Activated CD4-positive, alpha-beta T cell treated with anti-CD3 and anti-CD28 coated beads for 36 hours (primary cell): ENCODE measurements at places on chromosomes 7 and 10. TPM values are rescaled to one million over a fixed set of nuclear protein-coding genes. Genes with fewer than 3 reads are reported as not detected.

DNA sequence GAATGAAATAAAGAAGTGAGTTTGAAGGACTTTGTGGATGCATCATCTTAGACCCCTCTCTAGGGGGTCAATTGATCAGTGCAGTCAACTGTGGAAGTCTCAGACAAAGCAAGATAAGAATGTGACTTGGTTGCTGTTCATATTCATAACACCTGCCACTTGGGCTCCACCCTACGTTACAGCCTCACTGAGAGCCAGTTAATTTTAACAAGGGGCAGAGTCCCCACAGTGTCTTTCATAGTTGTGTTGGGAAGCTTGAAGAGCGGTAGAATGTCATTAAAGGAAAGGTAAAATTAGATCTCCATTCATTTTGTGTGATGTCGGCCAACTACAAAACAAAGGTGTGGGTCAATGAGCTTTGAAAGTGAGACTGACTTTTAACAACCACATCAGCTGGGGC is 442.1 kb upstream of the C7orf33 start:
- no peaks in the 10 kb centered on the region for H3K4me1 ChIP-seq
- DNase-seq: no peak
- no peak overlapping the region for H3K27ac ChIP-seq

The ADCYAP1R1 gene
- not detected for total RNA-seq

GRCh38 chr10:91576096-91576545 is 56.8 kb downstream of the PPP1R3C start:
- no peak for DNase-seq
- H3K4me1 ChIP-seq: no peaks in the 10 kb centered on the region
- H3K4me3 ChIP-seq: no peak overlapping the region
- no peak overlapping the region for H3K27ac ChIP-seq
- no peaks in the 10 kb centered on the region for H3K36me3 ChIP-seq

DNA sequence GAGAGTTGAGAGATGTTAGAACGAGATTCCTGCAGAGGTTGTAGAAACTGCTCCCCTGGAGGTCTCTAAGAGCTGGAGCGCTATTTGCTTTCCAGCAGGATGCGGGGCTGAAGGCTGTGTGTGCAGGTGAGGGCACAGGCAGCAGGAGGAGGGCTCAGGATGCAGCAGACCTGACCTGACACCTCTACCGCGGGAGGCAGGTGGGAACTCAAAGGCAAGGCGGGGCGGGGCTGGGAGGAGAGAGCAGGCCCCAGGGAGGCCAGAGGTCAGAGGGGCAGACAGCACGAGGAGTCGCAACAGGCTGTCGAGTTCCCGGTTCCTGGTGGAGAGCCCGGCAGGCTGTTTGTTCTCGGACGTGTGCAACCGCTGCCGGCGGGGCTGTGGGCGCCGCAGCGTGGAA is 7.9 kb upstream of the CRTAC1 start:
- H3K36me3 ChIP-seq: no peaks in the 10 kb centered on the region
- DNase-seq: no peak
- H3K27ac ChIP-seq: no peak overlapping the region
- peaks cover 70% of the 10 kb centered on the region for H3K27me3 ChIP-seq
- no peak overlapping the region for H3K4me3 ChIP-seq

GRCh38 chr10:5447611-5448071 is 35.3 kb downstream of the NET1 start:
- peaks cover 51% of the 10 kb centered on the region for H3K4me1 ChIP-seq
- peaks cover 8% of the 10 kb centered on the region for H3K36me3 ChIP-seq
- H3K27me3 ChIP-seq: no peaks in the 10 kb centered on the region

DNA sequence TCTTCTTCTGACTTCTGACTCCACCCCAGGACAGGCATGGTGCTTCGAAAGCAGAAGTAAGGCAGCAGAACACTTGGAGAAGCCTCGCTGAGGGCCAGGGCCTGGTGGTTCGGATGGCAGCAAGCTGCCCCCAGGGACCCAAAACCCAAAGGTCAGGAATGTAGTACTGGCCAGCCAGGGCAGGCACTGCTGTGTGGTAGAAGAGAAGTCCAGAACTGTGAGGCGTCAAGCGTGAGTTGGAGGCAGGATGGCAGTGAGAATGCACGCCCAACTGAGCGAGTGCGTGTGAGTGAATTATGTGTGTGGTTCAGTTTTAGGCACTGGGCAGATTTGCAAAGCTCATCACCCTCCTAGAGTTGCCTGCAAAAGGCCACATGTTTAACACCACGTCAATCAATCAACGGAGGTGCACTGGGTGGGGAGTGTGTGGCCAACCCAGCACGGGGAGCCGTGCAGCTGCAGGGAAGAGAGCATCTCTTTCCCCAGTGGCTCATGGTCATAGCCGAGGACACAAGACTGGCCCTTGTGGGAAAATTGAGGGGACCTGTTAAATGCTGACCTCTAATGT is 144.3 kb downstream of the KCNMA1 start:
- H3K27me3 ChIP-seq: peaks cover 2% of the 10 kb centered on the region
- no peaks in the 10 kb centered on the region for H3K36me3 ChIP-seq
- H3K4me1 ChIP-seq: no peaks in the 10 kb centered on the region
- DNase-seq: no peak
- H3K27ac ChIP-seq: no peak overlapping the region

DNA sequence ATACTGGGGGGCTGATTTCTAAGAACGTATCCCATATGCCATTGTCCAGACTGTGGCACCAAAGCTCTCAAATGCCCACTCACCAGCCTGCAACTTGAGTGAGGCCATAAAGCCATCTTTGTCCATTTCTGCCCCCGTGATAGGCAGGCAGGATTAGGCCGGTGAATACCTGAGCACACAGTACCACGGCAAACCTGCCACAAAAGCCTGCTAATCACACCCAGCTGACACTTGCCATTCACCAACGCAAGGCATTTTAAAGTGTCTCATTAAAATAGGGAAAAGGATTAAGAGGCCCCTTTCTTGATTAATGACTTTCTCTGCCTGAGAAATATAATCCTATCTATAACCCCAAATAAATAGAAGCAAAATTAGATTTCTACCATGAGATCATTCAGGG is 111.4 kb upstream of the NANOS1 start:
- no peak for DNase-seq
- no peaks in the 10 kb centered on the region for H3K36me3 ChIP-seq
- no peak overlapping the region for H3K27ac ChIP-seq
- H3K4me1 ChIP-seq: no peaks in the 10 kb centered on the region

The CFAP46 gene
- 0.21 TPM for total RNA-seq

The TPST1 gene
- 1.0 TPM for total RNA-seq

GRCh38 chr10:60236869-60237524 is 152.7 kb downstream of the ANK3 start:
- H3K36me3 ChIP-seq: peaks cover 9% of the 10 kb centered on the region
- peak overlapping the region; percentile 87 for H3K27ac ChIP-seq
- no peaks in the 10 kb centered on the region for H3K27me3 ChIP-seq

DNA sequence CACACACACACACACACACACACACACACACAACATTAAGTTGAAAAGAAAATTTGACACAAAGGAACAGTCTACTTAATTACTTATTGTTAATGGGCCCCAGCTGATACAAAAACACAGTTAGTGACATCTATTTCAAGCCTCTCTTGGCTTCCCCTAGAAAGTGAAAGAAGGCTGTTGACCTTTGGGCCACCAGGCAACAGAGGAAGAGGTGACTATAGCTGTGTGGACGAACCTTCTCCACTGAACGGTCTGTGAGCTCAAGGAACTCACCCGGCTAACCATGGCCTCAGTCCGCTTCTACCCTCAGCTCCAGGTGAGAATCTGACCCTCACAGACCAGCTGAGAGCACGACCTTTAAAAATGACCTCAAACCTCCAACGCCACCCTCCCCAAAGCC is 32.9 kb upstream of the CALN1 start:
- no peak overlapping the region for H3K4me3 ChIP-seq
- no peaks in the 10 kb centered on the region for H3K4me1 ChIP-seq
- H3K36me3 ChIP-seq: no peaks in the 10 kb centered on the region
- H3K27me3 ChIP-seq: peaks cover 9% of the 10 kb centered on the region

DNA sequence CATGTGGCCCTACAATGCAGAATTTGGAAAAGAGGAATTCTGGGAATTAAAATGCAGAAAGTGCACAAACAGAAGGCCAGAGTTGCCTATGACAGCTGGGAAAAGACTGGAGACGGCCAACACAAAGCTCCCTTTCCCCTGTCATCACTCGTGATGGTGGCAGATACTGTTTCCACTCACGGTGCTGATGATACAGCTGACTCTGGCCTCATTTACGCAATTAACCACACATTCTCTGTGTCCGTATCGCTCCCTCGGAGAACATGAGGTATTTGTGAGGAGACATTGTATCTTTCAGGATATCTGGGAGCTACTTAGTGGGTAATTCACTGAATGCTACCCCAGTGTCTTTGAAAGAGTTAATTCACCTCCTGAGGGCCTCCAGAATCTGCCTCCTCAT is 172.8 kb downstream of the TAX1BP1 start:
- H3K36me3 ChIP-seq: peaks cover 2% of the 10 kb centered on the region
- H3K27ac ChIP-seq: no peak overlapping the region
- no peaks in the 10 kb centered on the region for H3K27me3 ChIP-seq
- DNase-seq: no peak
- no peak overlapping the region for H3K4me3 ChIP-seq

DNA sequence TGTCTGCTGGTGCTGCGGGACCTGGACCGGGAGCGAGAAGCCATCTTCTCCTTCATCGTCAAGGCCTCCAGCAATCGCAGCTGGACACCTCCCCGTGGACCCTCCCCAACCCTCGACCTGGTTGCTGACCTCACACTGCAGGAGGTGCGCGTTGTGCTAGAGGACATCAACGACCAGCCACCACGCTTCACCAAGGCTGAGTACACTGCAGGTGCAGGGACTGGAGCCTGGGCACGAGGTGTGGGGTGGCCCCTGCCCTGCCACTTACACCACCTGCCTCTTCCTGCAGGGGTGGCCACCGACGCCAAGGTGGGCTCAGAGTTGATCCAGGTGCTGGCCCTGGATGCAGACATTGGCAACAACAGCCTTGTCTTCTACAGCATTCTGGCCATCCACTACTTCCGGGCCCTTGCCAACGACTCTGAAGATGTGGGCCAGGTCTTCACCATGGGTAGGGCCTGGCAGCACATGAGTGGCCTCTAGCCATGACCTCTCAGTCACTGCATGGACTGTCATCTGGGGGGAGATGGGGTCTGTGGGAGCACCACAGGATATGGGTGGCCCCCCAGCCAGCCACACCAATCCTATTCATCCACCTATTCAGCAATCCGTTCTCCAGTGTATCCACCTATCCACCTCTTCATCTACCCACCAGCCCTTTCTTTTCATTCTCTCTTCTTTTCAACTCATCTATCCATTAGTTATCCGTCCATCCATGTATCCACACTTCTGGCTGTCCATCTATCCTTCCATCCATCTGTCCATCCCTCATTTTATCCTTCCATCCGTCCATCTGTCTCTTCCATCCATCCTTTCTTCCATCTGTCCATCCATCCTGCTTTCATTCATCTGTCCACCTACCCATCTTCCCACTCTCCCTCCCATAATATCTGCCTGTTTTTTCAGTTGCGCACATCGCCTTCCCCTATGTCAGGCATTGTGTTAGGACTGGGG is 34.5 kb upstream of the VSIR start:
- DNase-seq: no peak
- H3K4me3 ChIP-seq: no peak overlapping the region
- H3K27ac ChIP-seq: no peak overlapping the region
- H3K27me3 ChIP-seq: no peaks in the 10 kb centered on the region
- peaks cover 4% of the 10 kb centered on the region for H3K4me1 ChIP-seq

DNA sequence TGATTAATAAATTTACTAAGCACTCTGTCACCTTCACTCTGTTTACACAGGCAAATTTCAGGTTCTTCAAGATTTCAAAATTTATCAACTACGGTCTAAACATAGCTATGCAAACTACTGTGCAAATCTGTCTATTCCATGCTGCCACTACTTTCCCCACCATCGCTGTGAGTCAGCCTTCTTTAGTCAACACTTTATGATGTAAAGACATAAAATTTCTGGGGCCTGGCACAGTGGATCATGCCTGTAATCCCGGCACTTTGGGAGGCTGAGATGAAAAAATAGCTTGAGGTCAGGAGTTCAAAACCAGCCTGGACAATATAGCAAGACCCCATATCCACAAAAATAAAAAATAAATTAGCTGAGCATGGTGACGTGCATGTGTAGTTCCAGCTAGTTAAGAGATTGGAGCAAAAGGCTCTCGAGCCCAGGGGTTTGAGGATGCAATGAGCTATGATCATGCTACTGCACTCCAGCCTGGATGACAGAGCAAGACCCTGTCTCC is 42.6 kb downstream of the CNOT4 start:
- H3K36me3 ChIP-seq: peaks cover 17% of the 10 kb centered on the region
- no peaks in the 10 kb centered on the region for H3K27me3 ChIP-seq
- DNase-seq: no peak
- peaks cover 19% of the 10 kb centered on the region for H3K4me1 ChIP-seq
- no peak overlapping the region for H3K4me3 ChIP-seq
- H3K27ac ChIP-seq: no peak overlapping the region

DNA sequence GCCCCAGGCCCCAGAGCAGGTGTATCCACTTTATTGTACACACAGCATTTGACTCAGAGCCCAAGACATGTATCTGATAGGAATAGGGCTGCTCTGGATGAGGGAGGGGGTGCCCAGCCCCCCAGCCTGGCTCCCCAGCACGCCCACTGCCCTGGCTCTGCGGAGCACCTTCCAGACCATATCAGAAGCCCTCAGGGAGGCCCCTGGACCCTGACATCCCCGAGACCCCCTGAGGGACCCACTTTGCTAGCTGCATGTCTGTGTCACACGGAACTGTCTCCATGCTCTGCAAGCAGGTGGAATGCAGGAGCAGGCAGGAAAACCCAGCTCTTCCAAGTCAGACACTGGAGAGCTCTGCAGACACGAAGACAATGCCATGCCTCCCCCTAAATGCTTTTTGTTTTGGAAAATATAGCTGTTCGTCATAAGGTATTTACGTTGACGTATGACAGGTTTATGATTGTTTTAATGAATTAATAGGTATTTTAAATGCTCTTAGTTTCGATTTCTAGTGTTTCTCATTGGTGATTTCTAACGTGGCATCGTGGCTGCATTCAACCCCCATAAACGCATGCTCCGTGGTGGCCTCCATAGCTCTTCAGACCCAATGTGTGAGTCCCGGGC is 92.8 kb upstream of the INSIG1 start:
- peak overlapping the region; percentile 100 for H3K27ac ChIP-seq
- peaks cover 61% of the 10 kb centered on the region for H3K4me1 ChIP-seq
- DNase-seq: no peak
- H3K4me3 ChIP-seq: peak overlapping the region; percentile 77

The GNAI1 gene
- 4.1 TPM for total RNA-seq

- peaks cover 33% of the 10 kb centered on the region for H3K27me3 ChIP-seq
- no peaks in the 10 kb centered on the region for H3K36me3 ChIP-seq
- DNase-seq: no peak
- no peak overlapping the region for H3K27ac ChIP-seq
- H3K4me3 ChIP-seq: no peak overlapping the region
Measured at GRCh38 chr7:55110282-55110992, 91.6 kb downstream of the EGFR start.

DNA sequence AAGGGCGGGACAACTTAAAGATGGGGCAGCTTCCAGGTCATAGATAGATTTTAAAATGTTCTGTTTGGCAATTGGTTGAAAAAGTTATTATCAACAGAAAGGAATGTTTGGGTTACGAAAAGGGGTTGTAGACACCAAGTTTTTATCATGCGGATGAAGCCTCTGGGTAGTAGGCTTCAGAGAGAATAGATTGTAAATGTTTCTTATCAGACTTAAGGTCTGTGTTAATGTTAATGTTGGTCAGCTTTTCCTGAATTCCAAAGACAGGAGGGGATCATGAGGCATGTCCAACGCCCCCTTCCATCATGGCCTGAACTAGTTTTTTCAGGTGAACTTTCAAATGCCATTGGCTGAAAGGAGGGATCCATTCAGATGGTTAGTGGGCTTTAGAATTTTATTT is 84.2 kb upstream of the KIF5B start:
- no peak for DNase-seq
- no peaks in the 10 kb centered on the region for H3K27me3 ChIP-seq
- peaks cover 4% of the 10 kb centered on the region for H3K4me1 ChIP-seq
- H3K4me3 ChIP-seq: no peak overlapping the region

The AZGP1 gene
- not detected for total RNA-seq
